Occipital lobe (tissue), 3 donors: ENCODE measurements at places on chromosomes 3 and 15.
A peak's percentile ranks its signal among the peaks of the same experiment; 100 is the strongest.

GRCh38 chr15:99999282-100000070 is 266.2 kb upstream of the LYSMD4 start:
- no peak for DNase-seq

GRCh38 chr15:77162872-77163633 is 92.1 kb upstream of the TSPAN3 start:
- no peak for DNase-seq

DNA sequence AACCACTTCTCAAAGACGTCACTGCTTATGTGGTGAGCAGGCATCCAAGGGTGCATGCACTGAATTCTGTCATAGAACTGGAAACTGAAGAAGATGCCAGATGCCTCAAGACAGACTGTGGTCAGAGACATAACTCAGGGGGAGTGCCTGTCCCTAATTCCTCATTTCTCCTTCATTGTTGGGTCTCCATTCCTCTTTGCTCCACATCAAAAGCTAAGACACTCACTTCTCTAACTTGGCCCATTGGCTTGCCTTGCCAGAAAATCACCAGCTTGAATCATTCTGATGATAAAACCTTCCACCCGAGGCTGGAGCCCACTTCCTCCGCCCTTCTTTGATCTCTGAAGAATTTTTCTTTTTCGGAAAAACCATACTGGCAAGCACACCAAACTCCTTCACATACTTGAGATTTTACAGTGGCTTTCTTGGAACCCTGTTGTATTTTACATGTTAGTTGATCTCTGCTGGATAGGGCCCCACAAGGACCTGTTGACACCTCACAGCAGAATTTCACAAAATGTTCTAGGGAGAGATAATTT is 69.9 kb downstream of the COL8A1 start:
- DNase-seq, result no peak

DNA sequence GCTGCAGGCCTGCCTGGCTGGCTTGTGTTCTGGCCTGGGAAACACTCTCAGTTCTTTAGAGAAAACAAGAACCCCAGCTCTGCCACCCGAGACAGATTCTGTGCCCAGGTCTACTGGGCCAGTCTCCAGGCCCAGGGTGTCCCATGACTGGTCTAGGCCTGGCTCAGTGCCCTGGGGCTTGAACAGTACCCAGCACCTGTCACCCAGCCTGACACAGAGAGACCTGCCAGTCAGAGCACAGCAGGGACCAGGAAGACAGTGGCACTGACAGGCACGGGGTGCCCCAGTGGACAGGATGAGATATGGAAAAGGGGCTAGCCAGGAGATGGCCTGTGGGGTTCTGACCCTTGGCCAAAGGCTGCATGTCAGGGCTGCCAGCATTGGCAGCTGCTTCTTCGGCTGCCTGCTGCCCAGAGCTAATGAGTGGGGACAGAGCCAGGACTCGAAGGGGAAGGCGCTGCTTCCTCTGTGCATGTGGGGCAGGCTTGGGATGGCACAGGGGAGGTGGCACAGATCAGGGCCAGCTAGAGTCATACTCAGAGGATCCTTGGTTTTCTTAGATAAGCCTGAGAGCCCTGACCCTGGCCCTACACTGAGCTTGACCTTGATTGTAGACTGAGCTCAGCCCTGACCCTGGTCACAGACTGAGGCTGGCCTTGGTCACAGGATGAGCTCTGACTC is 15.1 kb downstream of the CCDC33 start:
- peak; percentile 41 for DNase-seq

- DNase-seq, result no peak
These were observed 46.2 kb downstream of the NR1D2 start for GRCh38 chr3:23991306-23991682.

- no peak for DNase-seq
These were observed 67.7 kb downstream of the SLC30A4 start for GRCh38 chr15:45454814-45455213.

DNA sequence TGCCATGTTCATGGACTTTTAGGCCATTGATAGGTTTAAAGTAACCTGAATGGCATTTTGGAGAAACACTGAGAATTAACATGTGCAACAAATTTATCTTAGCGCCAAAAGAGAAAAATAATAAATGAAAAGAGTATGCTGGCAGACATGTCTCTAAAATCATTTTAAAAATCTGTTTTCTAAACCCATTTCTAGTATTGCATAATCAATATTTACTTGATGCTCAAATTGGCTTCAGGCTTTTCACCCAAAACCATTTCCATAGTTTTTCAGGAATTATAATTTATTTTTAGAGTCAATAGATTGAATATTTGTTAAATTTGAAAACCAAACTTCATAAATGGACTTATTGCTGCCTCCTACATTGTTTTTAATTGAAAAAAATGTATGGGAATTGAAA is 423.0 kb downstream of the PLOD2 start:
- no peak for DNase-seq
